ENCODE measurements at places on chromosomes 12 and 14.

DNA sequence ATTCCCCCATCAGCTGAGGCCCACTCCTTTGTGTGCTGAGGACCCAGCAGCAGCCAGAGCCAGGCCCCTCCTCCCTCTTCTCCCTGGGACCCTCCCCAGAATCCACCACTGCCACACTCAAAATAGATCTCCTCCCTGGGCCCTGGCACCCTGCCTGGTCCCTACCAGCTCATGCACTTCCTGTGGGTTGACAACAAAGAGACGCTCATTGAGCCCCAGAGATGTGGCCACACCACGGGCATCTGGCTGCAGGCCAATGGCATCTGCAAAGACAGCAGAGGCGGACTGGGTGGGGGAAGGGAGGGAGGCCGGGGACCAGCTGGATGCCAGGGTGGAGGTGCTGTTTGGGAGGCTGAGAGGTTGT is 16.0 kb upstream of the ENDOU start:
- peak; percentile 49 for DNase-seq

- no peak for DNase-seq
Measured at GRCh38 chr12:119512772-119513497, 80.6 kb upstream of the TMEM233 start.

DNA sequence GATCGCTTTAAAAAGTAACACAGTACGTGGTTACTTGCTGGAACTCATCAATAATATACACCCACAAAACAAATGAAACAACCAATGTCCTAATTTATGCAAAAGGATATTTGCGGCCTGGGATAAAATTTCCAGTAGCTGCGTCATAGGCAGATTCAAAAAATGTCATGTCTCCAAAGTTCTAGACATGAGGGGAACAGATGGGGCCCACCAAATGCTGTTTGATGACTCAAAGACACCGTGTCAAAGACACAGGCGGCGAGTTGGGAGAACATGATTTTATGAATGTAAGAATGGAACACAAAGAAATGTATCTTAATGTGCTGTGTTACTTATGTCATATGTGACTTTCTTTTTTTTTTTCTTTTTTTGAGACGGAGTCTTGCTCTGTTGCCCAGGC is 34.3 kb upstream of the NCOR2 start:
- no peak for DNase-seq

- DNase-seq = no peak
Measured at GRCh38 chr14:77620222-77620870, 3.9 kb upstream of the SPTLC2 start.

DNA sequence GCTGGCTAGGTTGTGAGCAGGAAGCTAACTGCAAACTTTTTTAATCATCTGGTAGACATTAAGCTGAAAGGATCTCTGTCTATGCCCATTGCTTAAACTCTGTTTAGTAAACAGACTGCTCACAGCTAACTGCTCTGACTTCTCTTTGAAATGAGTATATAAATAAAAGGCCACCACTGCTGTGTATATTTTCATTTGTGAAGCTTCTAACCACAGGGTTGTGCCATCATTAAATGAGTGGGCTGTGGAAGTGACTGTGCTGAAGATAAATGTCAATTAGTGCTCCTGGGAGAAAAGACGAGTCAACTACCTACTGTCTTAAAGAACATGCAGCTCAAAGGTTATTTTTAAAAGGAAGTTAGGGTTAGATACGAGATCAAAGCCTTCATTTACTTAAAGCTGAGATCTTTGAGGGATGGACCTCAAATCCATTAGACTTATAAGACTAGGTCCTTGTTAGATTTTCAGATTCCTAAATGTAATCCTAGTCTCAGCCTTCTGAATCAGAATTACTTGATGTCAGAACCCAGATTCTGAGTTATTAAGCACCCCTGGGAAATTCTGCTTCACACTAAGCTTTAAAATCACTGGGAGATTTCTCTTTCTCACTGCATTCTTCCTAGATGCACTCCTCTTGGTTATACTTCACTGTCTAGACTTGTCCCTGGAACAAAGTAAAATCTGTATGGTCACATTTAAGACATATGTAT is 213.1 kb upstream of the FLRT2 start:
- DNase-seq = no peak

DNA sequence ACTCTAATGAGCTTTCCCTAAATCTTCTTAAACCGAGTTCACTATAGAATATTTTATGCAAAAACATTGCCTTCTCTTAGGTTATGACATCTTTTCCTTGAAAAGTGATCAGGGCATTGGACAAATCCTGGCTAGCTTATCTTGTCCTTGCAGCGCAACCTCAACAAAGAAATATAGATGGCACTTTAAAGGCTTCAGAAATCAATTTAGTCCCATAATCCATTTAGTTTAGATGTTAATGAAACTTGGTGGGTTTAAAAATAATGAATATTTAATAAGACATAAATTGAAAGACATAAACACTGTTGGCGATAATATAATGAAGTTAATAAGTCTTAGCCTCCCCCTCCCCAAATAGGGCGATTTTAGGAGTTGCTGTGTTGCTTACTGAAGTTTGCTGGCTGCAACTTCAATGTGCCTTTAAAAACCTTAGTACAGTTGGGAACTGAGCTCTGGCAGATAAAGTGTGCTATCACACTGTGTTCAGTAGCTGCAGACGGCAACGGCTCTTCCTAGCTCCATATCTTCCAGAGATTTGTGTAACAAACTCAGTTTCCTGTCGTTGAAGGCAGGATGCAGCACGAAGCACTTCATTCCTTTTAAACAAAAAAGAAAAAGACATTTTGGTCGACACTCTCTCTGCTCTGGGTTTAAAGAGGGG is 19.5 kb downstream of the PLXNC1 start:
- DNase-seq = no peak

- no peak for DNase-seq
Measured at GRCh38 chr12:38157274-38157932, 159.2 kb upstream of the ALG10B start.

DNA sequence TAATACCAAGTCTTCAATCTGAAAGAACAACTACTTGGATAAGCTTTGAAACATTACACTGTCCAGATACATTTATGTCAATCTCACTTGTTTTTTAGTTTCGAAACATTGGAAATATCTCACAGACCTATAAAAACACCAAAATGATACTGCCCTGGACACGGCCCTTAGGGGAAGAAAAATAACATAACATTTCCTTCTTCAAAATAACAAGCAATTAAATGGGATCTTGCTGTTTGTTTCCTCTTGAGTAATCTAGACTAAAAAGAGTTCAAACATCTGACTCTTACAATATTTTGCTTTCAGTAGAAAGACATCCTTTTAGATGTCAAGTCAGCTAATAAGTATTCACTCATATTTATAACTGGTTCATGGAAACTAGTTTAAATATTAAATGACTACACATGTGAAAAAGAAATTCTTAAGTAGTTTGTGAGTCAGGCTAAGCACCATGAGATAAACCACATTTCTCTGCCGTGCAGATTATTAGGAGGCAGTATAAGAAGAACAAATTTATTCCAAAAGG is 87.5 kb downstream of the EPS8 start:
- no peak for DNase-seq

Measured in NCI-H1417 (cell line).